Adrenal gland (tissue), 19 donors: ENCODE measurements at places on chromosomes 2 and 18. TPM values are rescaled to one million over a fixed set of nuclear protein-coding genes. Genes with fewer than 3 reads are reported as not detected.

GRCh38 chr2:73839653-73840411, 11.1 kb downstream of the STAMBP start:
- H3K36me3 ChIP-seq, result peaks cover 6% of the 10 kb centered on the region
- no peak overlapping the region for H3K4me3 ChIP-seq
- H3K27me3 ChIP-seq, result no peaks in the 10 kb centered on the region
- no peak for DNase-seq
- H3K4me1 ChIP-seq, result no peaks in the 10 kb centered on the region
- no peak overlapping the region for H3K27ac ChIP-seq

DNA sequence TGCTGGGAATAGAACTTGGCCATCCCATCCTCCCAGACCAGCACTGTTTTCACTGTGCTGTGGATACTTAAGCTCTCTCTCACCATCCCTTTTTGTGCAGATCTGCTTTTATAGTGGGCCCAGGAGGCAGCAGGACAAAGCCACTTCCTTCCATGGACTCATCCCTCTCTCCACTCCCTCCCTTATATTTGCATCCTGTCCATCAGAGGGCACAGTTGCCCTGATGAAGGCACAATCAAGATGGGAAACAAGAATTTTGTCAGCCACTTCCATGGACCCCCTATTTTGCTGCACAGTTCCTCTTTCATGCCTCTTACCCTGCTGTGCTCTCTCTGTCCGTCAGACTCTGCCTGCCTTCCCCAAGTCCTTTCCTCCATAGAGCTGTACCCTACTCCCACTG, 338.7 kb downstream of the HRH4 start:
- H3K4me1 ChIP-seq, result no peaks in the 10 kb centered on the region
- DNase-seq, result no peak
- no peak overlapping the region for H3K27ac ChIP-seq
- no peaks in the 10 kb centered on the region for H3K36me3 ChIP-seq
- no peaks in the 10 kb centered on the region for H3K27me3 ChIP-seq

DNA sequence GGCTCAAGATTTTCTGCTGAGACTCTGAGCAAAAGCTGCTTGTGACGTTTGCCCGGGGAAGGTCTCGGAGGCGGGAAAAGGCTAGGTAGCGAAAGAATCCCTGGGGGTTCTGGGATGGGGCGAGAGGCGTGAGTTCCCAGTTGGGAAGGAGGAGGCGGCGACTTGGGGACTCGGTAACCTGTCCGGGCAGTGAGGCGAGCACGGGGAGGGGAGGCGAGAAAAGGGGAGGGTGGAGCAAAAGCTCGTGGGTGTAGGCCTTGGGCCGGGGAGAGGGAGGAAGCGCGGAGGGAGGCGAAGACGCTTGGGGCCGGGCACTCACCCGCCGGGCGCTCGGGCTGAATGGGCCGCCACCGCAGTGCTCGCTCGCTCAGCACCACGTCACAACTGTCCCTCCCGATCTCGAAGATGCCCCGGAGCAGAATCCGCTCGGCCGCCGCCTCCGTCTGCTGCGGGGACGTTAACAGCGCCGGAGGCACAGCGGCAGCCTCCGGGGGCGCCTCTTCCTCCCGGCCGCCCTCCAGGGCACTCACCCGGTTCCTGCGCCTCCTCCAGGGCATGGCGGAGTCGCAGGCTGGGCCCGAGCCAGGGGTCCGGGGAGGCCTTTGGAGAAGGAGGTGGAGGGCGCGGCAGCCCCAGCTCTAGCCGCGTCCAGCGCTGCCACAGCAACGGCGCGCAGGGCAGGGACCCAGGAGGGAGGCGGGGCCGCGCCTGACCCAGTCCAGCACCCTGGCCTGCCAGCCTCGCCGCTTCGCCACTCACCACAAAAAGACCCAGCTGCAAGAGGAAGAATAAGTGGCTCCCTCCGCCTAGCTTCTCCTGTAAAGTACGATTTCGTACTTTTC, at the start of gene CERKL:
TSS of gene CERKL (minus strand) at position 656 of the 842 bp plus-strand sequence. CDS start at position 557, 99 bp downstream.
- peaks cover 11% of the 10 kb centered on the region for H3K27me3 ChIP-seq
- no peak within 1 kb of the TSS for H3K27ac ChIP-seq
- no peak within 1 kb of the TSS for H3K4me3 ChIP-seq
- H3K4me1 ChIP-seq, result no peaks in the 10 kb centered on the region
- no peaks in the 10 kb centered on the region for H3K36me3 ChIP-seq
- DNase-seq, result no peak

- no peaks in the 10 kb centered on the region for H3K27me3 ChIP-seq
- no peak overlapping the region for H3K4me3 ChIP-seq
- DNase-seq, result no peak
- no peaks in the 10 kb centered on the region for H3K36me3 ChIP-seq
Measured at GRCh38 chr2:9686061-9686460, 55.3 kb upstream of the YWHAQ start.

- no peak overlapping the region for H3K27ac ChIP-seq
- no peaks in the 10 kb centered on the region for H3K36me3 ChIP-seq
- H3K4me1 ChIP-seq, result no peaks in the 10 kb centered on the region
Measured at GRCh38 chr2:102664471-102664909, 45.1 kb downstream of the SLC9A2 start.

DNA sequence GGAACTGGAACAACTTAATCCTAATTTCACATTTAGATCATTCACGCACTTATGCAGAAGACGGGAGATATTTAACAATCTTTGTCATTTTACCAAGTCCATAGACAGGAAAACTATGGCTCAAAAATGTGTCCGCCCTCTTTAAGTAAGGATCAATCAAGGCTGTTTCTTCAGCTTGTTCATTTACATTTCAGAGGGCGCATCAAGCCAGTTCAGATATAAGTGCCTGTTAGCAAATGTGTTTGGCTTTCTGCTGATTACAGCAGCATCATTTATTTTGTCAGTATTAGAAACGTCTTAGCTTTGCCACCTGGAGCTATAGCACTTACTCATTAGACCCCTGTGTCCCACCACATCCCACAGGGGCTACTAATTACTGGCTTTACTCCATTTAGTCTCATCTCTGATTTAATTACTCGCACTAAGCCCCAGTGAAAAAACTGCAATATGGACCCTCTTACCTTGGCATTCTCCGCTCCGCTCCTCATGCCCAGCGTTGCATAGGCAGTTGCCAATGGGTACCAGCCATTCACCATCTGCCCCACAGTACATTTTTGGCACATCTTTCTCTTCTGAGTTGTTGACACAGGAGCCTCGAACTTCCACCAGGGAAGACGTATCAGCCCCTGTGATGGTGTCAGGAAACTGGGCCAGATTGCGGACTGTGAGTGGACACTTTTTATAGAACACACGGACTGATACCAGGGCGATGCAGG, 8.7 kb downstream of the EPHA4 start:
- H3K4me1 ChIP-seq, result no peaks in the 10 kb centered on the region
- H3K27me3 ChIP-seq, result no peaks in the 10 kb centered on the region
- H3K27ac ChIP-seq, result no peak overlapping the region
- H3K36me3 ChIP-seq, result no peaks in the 10 kb centered on the region
- H3K4me3 ChIP-seq, result no peak overlapping the region

DNA sequence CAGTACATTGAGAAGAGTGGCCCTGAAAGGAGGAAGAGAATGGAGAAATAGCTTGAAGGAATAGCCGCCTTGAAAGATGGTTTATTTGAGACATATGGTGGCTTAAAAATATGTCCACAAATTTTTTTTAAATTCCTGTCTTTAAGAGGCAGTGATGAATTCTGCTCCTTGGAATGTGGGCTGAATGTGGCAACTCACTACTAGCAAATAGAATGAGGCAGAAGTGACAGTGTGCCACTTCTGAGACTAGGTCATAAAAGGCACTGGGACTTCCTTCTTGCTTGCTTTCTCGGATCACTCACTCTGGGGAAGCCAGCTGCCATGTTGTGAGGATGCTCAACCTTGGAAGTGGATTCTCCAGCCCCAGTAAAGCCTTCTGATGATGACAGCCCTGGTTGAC, 67.0 kb downstream of the FAM161A start:
- no peaks in the 10 kb centered on the region for H3K27me3 ChIP-seq
- H3K4me3 ChIP-seq, result no peak overlapping the region
- no peaks in the 10 kb centered on the region for H3K4me1 ChIP-seq
- H3K36me3 ChIP-seq, result no peaks in the 10 kb centered on the region
- no peak overlapping the region for H3K27ac ChIP-seq

- no peak overlapping the region for H3K27ac ChIP-seq
- H3K36me3 ChIP-seq, result peaks cover 62% of the 10 kb centered on the region
- no peak for DNase-seq
- no peaks in the 10 kb centered on the region for H3K27me3 ChIP-seq
Measured at GRCh38 chr2:46383784-46384456, 86.7 kb downstream of the EPAS1 start.

- no peaks in the 10 kb centered on the region for H3K4me1 ChIP-seq
- H3K27me3 ChIP-seq, result no peaks in the 10 kb centered on the region
- DNase-seq, result no peak
- H3K27ac ChIP-seq, result no peak overlapping the region
Measured at GRCh38 chr2:151029406-151030157, 232.1 kb downstream of the RBM43 start.

CLHC1 gene
- 5.9 TPM for total RNA-seq

ELOA2 gene
- total RNA-seq, result not detected

TMEM182 gene
- 6.4 TPM for total RNA-seq
